ENCODE measurements at places on chromosomes 11 and 22. TPM values are rescaled to one million over a fixed set of nuclear protein-coding genes. Genes with fewer than 3 reads are reported as not detected.

MFNG gene
- total RNA-seq: 1.7 TPM

HORMAD2 gene
- total RNA-seq: not detected

NLRP14 gene
- total RNA-seq: not detected

ACRV1 gene
- not detected for total RNA-seq

OR10A3 gene
- total RNA-seq: not detected

OR2AG2 gene
- not detected for total RNA-seq

MRGPRX4 gene
- not detected for total RNA-seq

MS4A7 gene
- total RNA-seq: 2.1 TPM

CRYAB gene
- total RNA-seq: not detected

SLC7A4 gene
- total RNA-seq: not detected

AQP11 gene
- total RNA-seq: 2.2 TPM

APBB1 gene
- total RNA-seq: 24.7 TPM

NEAT1 gene
- total RNA-seq: 47.9 TPM

DNA sequence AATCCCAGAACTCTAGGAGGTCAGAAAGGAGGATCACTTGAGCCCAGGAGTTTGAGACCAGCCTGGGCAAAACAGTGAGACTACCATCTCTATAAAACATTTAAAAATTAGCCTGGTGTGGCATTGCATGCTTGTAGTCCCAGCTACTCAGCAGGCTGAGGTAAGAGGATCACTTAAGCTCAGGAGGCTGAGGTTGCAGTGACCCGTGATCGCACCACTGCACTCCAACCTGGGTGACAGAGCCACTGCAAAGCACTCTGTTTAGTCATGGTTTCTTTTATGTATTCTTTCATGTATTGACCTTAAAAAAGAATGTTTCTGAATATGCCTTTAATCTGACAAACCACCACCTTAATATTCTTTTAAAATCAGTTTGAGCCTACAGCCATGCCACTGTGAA is 52.2 kb downstream of the BIRC2 start:
- no peak for DNase-seq

DNA sequence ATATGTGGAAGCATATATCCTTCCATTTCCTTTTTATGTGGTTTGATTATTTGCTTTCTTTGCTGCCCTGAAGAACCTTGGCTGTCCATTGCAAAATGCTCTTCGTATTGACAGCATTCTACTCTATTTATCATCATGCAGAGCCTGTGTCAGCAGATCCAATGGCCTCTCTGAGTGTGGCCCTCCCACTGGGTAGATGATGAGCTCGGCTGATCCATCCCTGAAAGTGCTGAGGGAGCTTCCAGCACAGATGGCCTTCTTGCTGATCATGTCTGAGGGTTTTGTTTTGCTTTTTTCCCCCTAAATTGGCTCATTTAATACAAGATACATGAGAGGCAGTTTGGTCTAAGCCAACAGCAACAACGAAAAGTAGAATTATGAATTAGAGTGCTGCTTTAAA is 181.0 kb downstream of the GRIA4 start:
- no peak for DNase-seq

DNA sequence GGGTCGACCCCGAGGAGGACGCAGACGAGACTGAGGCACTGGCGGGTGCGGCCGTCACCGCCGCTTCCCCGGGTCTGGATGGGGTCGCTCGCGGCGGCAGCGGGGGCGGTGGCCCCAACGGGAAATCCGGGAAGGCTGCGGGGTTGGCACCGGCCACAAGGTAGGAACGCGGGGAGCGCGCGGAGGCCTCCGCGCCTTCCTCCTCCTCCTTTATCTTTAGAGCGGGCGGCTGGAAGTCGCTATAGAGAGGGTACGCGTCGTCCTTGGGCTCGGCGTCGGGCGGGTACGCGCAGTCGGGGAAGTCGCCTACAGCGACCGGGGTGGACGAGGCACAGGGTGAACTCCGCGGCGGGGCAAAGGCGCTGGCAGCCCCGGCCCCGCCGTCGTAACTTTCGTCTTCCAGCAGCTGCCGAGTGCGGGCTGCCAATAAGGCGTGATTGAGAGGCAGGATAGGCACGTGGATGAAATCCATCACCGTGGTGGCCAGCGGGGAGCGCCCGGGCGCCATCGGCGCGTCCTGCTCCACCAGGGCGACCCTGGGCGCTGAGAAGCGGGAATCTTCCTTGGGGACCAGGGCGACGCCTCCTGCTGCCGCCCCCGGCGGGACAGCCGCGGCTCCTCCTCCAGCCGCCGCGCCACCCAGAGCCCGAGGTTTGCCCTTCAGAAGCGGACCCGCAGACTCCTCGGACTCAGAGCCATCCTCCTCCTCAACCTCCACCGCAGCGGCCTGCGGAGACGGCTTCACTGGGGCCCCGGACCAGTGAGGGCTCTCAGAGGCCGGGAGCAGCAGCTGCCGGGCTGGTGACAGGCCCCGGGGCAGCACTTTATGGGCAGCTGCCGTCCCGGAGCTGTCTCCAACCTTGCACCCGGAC is 1.7 kb downstream of the PGR start:
- DNase-seq: no peak

DNA sequence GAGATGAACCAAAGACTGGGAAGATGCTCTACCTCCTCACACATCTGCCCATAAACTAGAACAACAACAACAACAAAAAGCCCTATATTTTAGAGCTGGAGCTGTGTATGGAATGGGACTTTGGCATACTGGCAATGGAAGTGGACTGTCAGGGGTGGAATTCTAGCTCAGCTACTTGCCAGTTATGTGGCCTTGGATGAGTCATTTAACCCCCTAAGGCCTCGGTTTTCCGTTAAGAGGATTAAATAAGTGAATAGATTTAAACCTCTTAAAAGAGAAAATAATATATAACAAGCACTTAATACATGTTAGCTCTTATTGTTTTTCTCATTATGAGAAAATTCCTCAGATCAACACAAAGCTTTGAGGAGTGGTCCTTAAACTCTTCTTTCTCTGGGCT is 195.0 kb downstream of the KIF18A start:
- no peak for DNase-seq

DNA sequence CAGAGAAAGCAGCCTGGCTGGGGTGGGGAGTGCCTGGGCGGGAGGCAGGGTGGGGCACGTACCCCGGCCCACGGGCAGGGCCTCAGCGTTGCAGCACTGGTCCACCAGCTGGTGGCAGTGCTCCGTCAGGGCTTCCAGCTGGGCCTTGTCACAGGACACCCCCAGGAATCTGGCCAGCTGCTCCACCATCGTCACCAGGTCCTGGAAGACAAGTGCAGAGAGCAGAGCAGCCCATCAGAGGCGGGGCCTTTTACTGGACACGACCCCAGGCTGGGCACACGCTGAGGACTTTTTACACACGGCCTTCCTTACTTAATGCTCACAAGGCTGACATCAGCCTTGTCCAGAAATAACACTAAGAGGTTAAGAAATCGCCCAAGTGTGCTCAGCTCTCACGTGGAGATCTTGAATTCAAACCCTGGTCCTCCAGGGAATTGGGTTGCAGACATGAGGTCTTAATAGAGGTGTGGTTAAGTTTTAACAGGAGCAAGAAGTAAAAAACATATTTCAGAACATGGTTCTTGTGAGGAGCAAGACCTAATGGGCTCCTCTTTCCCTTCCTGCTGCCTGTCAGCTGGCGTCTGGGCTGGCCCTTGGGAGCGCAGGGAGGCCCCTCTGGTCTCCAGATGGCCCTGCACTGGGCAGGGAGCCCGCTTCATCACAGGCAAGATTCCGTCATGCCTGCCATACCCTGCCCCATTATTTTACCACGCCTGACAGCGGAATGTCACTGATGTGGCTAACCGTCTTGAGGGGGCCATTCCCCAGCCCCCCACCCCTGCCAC is 17.1 kb upstream of the EFCAB6 start:
- DNase-seq: no peak

DNA sequence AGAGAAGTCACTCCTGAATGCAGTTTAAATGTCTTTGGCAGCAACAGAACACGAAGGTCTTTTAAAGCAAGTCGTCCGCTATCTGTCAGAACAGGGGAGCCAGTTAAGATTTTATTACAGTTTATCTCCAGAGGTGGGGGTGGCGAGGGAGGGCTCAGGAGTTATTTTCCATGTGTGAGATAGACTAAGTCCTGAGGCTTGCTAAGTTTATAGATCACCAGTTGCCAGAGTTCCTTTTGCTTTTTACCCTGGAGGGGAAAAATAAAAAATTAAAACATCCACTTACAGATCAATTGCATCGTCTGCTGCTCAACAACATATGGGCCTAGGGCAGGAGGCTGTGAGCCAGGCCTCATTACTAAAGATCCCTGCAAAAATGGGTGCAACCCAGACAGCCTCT is 90.7 kb downstream of the SNX19 start:
- DNase-seq: no peak

DNA sequence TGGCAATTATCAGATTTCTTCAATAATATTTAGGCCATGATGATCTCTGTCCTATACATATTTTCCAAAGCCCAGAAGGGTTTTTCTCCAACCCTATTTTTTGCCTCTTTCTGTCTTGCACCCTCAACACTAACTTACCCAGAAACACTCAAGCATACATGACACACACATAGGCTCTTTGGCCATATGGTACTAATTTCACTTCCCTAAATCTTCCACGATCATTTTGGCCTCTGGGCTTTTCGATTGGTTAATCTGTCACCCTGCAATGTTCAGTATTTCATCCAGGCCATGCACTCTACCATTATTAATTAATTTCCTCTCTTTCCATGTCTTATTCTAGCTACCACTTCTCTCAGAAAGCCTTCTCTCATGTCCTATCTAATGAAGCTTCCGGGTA is 59.8 kb downstream of the LUZP2 start:
- no peak for DNase-seq

GRCh38 chr22:20043057-20043996 is 22.4 kb downstream of the TANGO2 start:
- DNase-seq: no peak

GRCh38 chr11:88579466-88579865 is 241.9 kb upstream of the CTSC start:
- no peak for DNase-seq

DNA sequence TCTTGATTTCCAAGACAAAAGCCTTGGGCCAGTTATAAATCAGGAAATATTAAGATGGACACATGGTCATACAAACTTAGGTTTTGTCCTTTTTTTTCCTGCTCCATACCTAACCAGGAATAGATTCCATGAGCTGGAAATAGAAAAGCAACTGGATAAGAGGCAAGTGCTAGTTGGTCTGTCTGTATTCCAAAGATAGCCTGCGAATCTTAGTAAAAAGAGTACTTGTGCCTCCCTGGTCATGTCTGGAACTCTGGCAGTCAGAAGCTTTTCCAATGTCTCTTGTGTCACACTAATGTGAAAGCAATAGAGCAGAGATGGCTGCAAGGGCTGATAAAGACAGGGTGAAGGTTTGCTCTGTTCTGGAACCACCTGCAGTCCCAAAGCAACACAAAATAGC is 590.2 kb upstream of the ANO5 start:
- no peak for DNase-seq

DNA sequence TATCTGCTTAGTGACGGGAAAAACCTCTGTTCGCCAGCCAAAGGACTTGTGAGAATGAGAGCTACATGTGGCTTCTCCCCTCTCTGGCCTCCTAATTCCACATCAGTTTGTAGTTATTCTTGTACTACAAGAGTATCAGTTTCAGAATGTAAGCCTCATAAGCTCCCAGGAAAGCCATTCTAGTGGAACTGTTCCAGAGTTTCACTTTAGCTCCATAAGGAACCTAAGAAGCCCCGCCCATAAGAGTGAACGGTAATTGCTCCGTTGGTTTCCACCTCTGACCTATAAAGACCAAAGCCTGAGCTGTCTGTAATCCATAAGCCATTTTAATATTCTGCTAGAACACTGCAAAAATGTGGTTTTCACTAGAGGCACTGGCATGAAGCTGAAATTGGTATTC is 53.0 kb downstream of the SIK3 start:
- DNase-seq: peak; percentile 49

- peak; percentile 78 for DNase-seq
Measured at GRCh38 chr22:42978453-42979103, 36.4 kb downstream of the PACSIN2 start.

DNA sequence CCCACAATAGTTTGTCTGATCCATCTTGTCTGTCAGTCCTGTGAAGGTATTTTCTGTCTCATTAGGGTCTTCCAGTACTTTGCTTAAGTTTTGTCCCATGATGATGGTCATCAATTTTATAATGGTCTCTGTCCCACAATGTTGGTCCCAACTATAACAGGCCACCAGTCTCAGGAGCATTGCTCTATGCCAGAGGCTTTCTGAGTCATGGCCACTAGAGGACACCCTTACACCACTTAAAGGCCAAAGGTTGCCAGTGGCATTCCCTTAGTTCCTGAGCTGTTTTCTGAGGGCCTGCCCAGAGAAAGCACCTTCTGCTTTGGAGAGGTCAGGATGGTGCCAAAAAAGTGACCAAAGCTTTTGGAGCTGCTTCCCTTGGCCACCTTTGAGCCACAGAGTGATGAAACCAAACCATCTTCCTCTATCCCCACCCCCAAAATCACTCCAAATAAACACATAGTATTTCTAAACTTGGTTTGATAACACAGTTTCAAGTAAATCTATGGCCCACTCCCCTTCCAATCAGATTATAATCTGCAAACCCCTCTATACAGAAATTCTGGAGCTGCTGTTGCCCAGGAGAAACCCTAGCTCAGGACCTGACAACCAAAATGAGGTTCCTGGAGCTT is 19.3 kb downstream of the EIF3F start:
- peak; percentile 82 for DNase-seq

- DNase-seq: no peak
Measured at GRCh38 chr22:49768077-49768910, 59.4 kb downstream of the BRD1 start.

DNA sequence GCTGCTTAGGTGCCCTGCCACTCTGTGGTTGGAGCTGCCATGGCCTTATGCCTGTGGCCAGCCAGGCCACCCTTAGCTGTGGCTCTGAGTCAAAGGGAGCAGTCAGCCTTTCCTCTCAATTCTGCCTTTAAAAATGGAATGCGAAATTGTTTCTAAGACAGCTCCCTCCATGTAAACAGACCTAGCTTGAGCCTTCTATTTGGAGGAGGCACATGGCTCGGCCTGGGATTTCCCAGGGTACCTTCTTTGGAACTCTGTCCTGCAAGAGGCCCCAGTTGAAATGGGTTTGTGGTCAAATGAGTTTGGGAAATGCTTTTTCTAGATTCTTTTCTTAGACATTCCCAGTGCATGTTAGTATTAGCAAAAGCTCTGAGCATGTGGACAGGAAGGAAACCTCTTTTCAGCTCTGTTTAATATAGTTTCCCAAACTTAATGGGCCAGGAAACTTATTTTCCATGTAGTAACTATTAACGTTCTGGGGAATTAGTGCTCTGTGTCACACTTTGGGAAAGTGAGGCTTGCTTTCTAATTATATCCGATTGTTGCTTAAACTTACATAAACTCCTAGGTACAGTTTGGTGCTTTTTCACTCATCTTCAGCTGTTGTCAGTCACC is 7.8 kb downstream of the PHOX2A start:
- DNase-seq: no peak

GRCh38 chr11:73143126-73143838 is 1.2 kb upstream of the FCHSD2 start:
- no peak for DNase-seq

GRCh38 chr22:23113067-23113846 is 28.5 kb downstream of the RSPH14 start:
- DNase-seq: no peak

- no peak for DNase-seq
Measured at GRCh38 chr11:91641153-91641552, 583.5 kb upstream of the FAT3 start.

GRCh38 chr22:48704335-48704734 is 1123.3 kb downstream of the BRD1 start:
- no peak for DNase-seq

GRCh38 chr11:26087120-26087935 is 244.6 kb upstream of the ANO3 start:
- DNase-seq: no peak

- DNase-seq: no peak
Measured at GRCh38 chr22:44424867-44425693, 73.0 kb downstream of the RTL6 start.

All from PC-3 (cell line).